ENCODE measurements at places on chromosomes 5 and 9.

GRCh38 chr5:178142642-178143041, 11.0 kb downstream of the NHP2 start:
- DNase-seq, result no peak

DNA sequence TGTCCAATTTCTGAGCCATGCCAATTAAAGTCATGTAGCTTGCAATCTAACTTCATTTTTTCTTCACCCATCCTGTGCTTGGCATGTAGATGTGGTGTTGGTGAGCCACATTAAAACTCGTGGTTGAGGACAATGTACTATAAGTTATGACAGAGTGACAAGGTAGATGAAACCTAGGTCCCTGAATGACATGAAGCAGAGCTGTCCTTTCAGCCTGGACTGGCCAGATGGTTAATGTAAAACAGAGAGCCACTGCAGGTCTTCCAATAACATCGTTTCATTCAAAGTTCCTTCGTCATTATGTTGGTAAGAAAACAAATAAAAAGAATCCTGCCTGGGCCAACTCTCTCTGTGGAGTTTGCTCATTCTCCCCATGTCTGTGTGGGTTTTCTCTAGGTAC, 856.5 kb upstream of the SEMA6A start:
- no peak for DNase-seq

GRCh38 chr5:122736086-122736845, 38.6 kb upstream of the SNX2 start:
- DNase-seq, result no peak

- DNase-seq, result no peak
Observed at GRCh38 chr5:90438100-90438499, 28.5 kb upstream of the CETN3 start.

DNA sequence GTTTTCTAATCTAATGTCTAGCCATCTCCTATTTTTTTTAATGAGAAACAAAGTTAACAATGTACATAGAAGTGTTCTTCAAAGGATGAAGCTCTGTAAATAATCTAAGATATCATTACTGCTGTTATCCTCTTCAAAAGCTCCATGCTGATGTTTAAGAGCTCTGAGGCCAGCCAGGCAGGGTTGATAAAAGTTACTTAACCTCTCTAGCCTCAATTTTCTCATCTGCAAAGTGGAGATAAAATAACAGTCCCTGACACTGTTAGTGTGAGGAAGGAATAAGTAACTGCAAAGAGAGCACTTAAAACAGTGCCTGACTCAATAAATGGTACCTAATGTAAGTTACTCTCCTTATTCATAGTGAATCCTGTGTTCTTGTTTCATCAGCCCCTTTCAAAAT, 60.1 kb downstream of the LHFPL2 start:
- DNase-seq, result no peak

- no peak for DNase-seq
Observed at GRCh38 chr5:150176745-150177477, 10.3 kb downstream of the CDX1 start.

DNA sequence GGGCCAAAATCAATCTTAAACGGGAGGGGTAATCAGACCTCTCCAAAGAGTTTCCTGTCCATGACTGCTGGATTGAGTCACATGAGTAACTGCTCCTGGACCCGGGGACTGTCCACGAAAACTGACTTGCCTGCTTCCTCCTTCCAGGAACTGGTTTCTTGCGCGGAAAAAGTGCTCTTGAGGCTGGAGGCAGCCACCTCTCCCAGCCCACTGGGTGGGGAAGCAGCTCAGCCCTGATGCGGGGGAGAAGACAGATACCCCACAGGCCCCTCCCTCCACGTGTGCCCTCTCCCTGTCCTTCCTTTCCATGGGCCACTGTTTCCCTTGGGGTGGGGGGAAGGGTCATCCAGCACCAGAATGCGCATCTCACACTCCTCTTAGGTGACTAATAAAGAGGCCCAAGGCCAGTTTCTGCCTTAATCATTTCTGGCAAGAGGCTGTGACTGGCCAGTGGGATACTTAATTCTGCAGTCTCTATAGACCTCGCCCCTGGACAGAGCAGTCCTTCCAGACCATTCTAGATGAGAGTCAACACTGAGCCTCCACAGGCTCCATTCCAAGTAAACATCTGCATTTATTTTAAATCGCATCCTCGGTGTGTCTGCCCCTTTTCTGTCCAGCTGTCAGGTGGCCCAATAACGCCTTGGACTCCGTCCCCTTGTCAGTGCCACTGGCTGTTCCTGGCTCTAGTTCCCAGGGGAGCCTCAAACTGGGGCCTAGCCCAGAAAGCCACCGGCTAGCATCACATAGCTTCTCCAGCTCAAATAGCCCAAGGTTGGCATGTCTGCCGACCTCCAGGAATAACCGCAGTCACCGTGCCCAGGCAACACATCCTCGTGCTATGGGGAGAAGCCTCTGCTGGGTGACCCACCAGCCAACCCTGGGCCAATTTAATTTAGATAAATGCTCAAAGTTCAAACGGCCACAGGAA, 12.0 kb downstream of the REXO4 start:
- DNase-seq, result no peak

GRCh38 chr5:5063533-5063953, 76.6 kb upstream of the ADAMTS16 start:
- DNase-seq, result no peak

GRCh38 chr9:137828527-137829259, 48.9 kb upstream of the CACNA1B start:
- DNase-seq, result no peak

- no peak for DNase-seq
Observed at GRCh38 chr5:34663771-34664496, 7.8 kb downstream of the RAI14 start.

- DNase-seq, result no peak
Observed at GRCh38 chr9:88339317-88339716, 48.9 kb upstream of the SPIN1 start.

DNA sequence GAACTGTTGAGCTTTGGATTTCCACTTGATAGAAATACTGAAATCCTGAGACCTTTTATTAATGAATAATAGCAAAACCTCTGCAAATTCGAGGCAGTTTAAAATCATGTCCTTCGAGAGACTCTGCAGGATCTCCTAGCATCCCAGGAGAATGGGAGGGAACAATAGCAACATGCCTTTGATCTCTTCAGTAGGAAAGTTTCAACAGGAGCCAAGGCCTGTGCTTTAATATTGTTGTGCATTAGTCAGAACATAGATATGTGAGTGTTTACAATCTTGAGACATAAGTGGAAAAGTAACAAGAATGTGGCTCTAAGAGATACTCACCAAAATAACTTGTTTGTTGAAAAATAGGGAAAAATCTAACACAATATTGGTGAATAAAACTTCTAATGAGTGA, 83.3 kb upstream of the LHFPL2 start:
- DNase-seq, result no peak

DNA sequence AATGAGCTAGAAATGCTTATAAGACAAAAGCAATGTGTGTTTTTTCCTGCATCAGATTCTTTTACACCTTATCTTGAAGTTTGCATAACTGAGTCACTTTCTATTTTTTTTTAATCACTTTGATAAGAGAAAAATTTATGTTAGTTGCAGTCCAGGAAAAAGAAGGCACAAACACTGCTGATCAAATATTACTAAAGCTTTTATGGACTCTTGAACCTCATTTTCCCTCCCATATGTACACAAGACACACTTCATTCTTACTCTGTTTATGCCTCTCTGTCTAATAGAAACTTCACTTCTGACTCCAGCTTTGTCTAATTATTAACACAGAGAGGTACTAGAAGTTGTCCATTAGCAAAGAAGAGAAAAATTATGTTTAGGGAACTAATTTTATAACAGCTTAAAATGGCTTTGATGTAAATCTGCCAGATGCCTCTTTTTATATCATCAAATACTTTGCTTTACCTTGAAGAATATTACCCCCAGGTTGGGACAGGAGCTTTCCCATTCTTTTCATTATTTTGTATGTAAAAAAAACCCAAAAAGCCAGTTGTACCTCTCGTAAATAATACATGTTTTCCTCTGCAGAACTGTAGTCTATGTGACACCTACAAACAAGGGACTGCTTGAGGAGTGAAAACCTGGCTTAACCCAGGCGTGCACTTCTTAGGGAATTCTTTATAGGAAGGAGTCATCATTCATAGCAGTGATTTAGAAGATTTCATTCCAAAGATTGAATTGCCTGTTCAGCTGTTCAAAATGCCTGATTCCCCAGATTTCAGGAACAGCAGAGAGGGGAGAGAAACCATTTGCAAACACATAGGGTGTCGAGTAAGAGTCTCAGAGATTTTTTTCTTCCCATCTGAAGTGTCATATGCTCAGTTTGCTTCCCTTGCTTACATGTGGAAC, 72.6 kb downstream of the DAPK1 start:
- no peak for DNase-seq

DNA sequence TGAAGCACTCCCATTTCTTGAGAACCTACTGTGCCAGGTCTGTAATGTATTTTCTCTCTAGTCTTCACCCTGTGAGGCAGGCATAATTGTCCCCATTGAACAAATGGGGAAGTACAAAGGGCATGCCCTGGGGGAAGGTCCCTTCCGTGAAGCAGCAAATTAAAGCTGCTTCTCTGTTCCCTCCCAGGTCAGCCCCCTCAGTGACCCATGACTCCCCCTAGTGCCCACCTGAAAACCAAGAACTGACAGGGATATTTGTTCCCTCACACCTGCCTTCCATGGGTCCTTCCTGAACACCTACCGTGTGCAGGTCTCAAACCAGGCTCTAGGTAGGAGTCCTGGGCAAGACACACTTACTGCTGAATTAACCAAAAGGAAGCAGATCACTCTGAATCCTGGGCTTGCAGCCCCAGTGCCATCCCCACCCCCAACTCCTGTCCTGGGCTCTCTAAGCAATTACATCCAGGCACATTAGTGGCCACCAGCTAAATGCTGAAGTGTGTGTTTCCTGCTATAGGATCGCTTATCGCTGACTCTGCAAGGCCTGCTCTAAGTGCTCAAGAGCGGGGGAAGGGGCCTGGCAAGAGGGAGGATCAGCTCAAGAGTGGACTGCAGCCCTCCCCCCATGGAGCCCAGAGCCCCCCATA, 254.8 kb downstream of the CDK5RAP2 start:
- no peak for DNase-seq

- no peak for DNase-seq
Observed at GRCh38 chr9:110935829-110936228, 102.4 kb downstream of the LPAR1 start.

DNA sequence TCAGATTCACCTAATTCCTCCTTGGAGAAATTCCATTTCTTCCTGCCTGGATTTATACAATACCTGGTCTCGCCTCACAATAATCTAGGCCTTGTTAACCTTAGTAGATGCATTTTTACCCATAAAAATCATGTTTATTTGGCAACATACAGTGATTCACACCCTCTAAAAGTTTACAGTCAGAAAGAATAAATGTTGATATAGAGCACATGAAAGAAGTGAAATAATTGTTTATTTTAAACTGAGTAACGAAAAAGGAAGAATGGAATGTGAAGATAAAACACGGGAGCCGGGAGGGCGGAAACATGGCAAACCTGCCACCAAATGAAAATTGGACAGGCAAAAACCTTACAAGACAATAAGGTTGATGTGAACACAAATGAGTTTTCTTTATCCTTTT, 28.9 kb upstream of the KCNN2 start:
- no peak for DNase-seq

DNA sequence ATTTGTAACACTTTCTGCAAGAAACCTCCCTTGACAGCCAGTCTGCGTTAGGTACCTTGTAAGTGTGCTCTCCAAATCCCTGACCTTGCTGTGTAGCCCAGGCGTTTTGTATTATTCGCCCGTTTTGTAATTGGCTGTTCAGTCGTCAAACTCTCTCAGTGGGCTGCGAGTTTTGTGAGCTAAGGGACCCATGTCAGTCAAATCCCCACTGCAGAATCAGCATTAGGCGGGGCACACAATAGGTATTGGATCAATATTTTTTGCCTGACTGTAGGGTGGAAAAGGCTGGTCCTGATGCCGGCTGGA, 665 bp downstream of the DNAJC18 start:
- DNase-seq, result no peak

GRCh38 chr5:12757035-12757434, 852.8 kb upstream of the CTNND2 start:
- DNase-seq, result no peak

DNA sequence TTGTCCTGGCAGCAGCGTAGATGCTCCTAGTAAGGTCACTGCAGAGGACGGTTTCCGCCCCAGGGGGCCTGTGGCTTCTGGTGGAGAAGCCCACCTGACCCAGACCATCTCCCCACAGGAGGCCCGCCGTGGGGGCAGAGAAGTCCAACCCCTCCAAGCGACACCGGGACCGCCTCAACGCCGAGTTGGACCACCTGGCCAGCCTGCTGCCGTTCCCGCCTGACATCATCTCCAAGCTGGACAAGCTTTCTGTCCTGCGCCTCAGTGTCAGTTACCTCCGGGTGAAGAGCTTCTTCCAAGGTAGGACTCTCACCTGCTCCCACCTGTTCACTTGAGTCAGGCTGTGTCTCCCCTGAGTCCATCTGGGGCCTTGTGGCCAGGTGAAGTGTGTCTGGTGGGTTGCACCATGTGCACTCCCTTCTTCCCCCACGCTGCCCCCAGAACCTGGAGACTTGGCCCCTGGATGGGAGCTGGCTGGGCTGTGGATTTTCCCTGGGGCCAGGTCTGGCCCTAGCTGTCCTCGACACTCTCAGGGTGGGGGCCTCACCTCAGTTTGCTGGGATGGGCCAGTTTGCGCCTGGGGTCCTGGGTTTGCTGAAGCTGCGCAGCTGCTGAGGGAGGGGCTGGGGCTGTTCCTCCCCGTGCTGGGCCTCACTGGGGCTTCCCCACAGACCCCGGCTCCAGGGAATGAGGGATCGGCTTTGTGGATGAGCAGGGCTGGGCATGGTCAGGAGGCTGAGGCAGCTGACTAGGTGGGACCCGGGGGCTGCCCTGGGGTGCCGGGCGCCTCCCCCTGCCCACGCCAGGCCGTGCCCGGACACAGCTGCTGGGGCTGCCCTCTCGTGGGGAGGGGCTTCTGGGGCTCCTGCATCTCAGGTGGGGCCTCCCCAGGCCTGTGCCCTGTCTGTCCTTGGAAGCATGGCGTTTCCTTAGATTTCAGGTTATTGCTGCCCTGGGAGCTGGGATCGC, 32.4 kb downstream of the AHRR start:
- DNase-seq, result no peak

DNA sequence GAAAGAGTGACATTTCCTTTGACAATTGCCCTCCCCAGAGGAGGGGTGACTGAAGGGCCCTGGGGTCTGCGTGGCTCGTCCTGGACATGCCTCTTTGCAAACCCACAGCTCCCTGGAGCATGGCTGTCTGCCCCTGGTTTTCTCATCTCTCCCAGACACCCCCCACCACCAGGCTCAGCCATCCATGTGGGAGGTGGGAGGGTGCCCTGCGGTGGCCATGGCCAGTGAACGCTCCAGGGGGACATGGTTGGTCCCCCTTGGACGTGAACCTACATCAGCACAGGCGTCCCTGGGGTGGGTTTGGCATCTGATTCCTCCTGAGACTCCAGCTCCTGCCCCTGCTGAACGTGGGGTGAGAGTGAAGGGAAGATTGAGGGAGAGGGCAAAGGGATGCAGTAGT, 67.7 kb upstream of the LMX1B start:
- DNase-seq, result no peak

DNA sequence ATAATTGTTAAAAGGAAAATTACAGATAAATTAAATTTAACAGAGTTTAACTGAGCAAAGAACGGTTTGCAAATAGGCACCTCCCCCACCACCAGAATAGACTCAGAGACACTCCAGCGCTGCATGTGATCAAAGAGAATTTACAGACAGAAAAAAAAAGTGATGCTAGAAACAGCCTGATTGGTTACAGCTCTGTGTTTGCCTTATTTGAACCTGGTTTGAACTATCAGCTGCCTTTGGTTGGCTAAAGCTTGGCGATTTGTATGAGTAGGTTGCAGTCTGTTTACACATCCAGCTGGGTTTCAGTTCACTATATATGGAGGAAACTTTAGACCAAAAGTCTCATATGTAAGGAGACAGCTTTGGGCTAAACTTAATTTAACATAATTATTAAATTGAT, 249.1 kb downstream of the ENC1 start:
- no peak for DNase-seq

All from tibial artery (tissue), 4 donors.